ENCODE measurements at places on chromosomes 7 and 10.

DNA sequence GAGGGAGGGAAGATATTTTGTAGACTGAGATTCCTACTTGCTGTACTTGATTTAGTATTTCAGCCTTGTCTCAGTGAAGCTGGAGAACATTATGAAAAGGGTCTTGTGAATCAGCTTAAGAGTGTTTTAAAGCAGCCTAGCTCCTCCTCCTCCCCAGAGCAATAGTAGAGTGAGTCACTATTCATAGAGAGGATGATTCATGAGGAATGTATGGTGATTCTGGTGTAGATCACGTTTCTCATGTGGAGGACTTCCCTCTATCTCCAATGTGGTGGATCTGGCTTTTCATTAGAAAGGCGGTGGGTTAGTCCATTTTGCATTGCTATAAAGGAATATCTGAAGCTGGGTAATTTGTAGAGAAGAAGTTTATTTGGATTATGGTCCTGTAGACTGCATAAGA lies 340.1 kb upstream of the CHRM2 start:
- DNase-seq: peak; percentile 80

DNA sequence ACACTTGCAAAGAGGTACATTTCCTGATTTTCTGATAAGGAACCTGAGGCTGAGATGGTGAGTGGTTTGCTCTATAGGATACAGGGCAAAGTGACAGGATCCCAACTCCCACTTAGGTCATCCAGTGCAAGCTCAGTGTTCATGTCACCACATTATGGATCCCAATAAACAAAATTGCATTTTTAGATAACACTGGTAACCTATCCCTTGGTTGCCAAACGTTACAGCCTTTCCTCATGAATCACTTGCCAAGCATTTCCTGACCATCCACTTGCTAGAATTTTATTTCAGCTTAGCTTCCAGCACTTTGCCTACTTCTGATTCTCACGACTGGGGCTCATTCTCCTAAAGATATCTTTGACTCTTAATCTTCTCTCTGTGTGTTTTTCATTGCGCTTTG lies 131.4 kb upstream of the ODAD2 start:
- DNase-seq: no peak

DNA sequence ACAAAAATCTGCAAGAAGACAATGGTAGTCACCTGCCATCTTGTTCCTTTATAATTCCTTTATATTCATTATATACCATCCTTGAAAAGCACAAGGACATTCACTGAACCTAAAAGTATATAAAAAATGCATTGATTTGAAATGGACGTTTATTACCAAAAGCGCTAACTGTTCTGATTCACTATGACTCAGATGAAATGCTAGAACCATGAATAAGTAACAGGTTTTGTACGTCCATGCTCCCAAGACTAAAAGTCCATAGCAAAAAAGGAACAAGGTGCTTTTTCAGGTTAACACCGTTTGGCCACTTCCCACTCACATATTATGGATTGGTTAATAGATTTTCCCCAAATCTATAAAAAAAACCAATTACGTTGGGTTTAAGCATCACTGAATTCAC lies 109.4 kb downstream of the PPP1R17 start:
- DNase-seq: no peak

DNA sequence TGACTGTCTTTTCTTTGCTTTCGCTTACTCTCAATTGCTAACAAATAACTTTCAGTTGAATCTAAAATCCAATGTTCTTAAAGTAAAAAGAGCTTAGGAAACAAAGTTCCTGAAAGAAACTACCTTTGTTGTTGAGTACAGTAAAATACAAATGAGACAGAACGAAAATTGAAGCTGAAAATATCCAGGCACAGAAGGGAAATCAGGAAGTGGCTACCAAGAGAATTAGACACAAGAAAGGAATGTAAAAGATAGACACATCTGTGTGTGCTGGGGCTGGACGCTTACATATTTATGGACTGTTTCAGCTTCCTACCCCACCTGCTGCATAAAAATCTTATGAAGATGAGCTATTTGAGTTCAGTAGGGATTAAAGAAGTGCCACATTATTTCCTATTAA lies 161.7 kb upstream of the PLXDC2 start:
- DNase-seq: no peak

DNA sequence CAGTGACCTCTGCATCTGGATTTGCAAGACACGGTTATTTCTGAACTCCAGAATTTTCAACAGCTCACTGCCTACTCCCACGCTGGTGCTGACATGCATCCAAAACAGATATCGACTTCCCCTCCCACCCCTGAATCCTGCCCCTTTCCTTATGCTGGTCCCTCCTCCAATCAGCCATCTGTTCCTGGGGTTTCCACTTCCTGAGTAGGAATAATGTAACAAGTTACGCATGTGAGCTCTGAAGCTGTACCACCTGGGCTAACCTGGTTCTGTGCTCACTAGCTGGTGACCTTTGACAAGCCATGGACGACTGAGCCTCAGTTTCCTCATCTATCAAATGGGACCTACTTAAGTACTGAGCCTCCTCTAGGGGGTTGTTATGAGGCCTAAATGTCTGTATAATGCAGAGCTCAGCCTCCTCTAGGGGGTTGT lies 1.7 kb upstream of the NCAPG2 start:
- no peak for DNase-seq

- DNase-seq: no peak
Observed at GRCh38 chr10:14737808-14738545, 36.7 kb downstream of the FAM107B start.

DNA sequence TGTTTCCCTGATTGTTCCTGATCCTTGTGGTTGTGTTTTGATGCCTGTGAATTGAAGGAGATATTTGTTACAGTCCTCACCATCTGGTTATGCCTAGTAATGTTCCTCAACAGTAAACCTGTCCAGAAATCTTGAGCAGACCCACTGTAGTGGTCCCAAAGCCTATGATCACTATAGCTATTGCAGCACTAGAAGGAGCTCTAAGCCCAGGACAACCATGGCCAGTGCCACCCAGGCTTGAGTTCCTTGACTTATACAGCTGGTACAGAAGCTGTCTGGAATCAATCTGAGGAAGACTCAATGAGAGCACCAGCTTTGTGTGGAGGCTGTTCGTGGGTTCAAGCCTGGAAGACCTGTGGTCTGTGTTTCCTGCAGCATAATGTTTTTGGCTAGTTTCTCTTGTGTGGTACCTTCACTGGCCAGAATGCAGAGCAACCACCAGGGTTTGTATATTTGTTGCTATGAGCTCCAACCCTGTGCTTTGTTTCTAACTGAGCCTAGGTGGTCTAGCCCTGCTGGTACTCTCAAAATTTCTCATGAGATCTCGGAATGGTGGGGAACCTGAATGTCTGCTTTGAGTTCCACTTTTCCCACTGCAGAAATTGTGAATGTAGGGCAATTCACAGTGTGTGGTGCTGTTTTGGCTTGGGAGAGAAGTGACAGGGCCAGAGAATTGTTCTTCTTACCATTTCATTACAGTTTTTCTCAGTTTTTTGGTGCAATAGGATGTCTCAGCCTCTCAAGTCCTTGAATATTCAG lies 355.2 kb downstream of the SUGCT start:
- DNase-seq: no peak

- peak; percentile 27 for DNase-seq
Observed at GRCh38 chr7:22296916-22297315, 60.0 kb downstream of the RAPGEF5 start.

GRCh38 chr7:40316176-40316575 lies 181.4 kb downstream of the SUGCT start:
- no peak for DNase-seq

DNA sequence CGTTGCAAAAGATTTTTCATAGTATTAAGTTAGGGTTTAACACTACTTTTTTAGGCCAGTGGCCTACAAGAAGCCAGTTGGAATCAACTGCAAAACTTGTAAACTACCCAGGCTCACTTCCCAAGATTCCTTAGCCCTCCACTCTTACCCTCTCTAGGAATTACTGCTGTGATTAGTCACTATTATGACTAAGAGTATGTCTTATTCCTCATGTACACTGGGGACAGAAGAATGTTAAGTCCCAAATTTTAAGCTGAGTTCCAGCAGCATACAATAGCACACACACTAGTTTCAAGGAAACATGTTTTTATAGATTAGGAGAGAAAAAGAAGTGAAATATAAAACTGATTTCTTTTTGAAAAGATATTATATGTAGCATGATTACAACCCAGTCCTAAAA lies 42.8 kb downstream of the FBXL13 start:
- DNase-seq: no peak

- DNase-seq: no peak
Observed at GRCh38 chr10:29420744-29421143, 131.9 kb downstream of the LYZL1 start.

DNA sequence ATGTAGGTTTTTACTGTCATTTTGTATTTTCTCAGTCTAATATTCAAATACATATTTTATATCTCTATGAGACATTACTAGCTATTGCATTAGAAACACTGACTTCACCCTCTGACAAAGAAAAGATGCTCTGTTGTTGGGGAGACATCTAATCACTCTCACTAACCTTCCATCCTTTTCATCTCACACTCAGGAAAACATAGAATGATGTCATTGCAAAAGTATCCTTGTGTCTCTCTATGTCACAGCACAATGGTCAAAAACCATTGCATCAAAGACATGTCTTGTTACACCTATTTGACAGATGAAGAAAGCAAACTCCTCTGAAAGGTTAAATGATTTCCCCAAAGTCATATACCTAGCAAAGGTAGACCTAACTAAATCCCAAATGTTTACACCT lies 231.3 kb upstream of the PTN start:
- DNase-seq: peak; percentile 25

DNA sequence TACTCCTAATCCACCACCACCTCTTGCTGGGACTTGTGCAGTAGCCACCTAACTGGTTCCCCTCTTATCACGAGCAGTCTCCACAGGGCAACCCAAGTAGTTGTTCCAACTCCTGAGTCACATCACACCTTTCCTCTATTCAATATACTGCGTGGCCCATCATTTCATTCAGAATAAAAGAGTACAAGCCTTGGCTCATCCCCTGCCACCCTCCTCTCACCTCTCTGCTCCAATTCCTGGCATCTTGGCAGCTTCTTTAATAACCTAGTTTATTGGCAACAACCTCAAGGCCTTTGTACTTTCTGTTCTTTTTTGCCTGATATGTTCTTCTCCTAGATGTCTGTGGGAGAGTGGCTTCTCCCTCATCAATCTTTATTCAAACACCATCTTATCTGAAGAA lies 199.4 kb downstream of the KIAA1217 start:
- no peak for DNase-seq

- DNase-seq: no peak
Observed at GRCh38 chr10:122388287-122388997, 13.9 kb downstream of the PLEKHA1 start.

GRCh38 chr7:84216472-84216871 lies 21.9 kb upstream of the SEMA3A start:
- DNase-seq: no peak

DNA sequence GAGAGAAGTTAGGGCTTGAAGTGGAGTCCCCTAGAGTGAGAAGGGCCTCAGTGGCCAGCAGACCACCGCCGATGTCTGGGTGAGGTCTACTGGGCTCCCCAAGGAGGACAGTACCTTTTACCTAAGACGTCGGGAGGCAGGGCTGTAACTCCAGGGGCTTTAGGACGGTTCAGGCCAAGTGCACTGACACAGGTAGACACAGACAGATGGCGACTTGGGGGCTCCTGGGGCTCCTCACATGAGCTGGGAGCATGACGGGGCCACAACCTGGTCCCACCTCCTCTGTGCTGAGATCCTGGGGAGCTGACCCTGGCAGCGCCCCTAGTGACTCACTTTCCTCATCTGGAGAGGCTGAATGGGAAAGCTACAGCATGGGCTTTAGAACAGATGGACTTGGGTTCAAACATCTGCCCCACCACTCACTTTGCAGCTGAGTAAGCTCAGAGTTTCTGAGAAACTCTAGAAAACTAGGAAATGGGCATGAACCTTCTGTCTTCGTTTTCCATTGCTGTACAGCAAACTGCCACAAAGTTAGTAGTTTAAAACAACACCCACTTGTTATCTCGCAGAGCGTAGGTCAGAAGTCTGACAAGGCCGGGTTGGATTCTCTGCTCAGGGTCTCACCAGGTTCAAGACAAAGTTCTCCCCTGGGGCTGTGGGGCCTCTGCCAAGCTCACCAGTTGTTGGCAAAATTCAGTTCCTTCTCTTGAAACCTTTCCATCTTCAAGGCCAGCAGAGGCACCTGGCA lies 4.7 kb upstream of the COMTD1 start:
- DNase-seq: no peak

- DNase-seq: no peak
Observed at GRCh38 chr10:113650172-113650571, 13.7 kb downstream of the NRAP start.

GRCh38 chr7:34311591-34311990 lies 346.4 kb upstream of the NPSR1 start:
- DNase-seq: no peak

GRCh38 chr10:95264227-95265051 lies 26.4 kb downstream of the PDLIM1 start:
- no peak for DNase-seq

GRCh38 chr7:45402480-45403218 lies 171.5 kb upstream of the ADCY1 start:
- DNase-seq: no peak

- no peak for DNase-seq
Observed at GRCh38 chr7:159143780-159144757, 598 bp downstream of the VIPR2 start.

GRCh38 chr7:85039196-85039923 lies 147.5 kb downstream of the SEMA3D start:
- no peak for DNase-seq

- no peak for DNase-seq
Observed at GRCh38 chr7:22588351-22588750, 88.4 kb upstream of the STEAP1B start.

DNA sequence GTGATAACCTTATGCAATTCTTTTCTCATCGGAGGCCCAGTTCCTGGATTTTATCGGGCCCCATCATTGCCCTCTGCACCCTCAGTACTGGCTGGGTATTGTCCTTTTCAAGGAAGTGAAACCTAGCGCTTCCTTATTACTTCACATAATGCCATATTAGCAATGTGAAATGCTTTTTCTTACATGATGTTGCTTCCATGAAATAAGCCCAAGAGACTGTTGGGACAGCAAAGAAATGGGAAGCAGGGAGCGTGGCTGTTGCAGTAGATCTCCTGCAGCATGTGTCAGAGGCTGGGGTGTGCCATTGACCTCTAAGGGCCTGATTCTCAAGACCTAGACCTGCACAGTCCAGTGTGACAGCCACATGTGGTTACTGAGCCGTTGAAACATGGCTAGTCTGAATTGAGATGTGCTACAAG lies 8.1 kb downstream of the CHN2 start:
- DNase-seq: no peak

- DNase-seq: peak; percentile 57
Observed at GRCh38 chr7:133434246-133434865, 181.5 kb downstream of the EXOC4 start.

GRCh38 chr7:80764132-80764531 lies 125.7 kb downstream of the CD36 start:
- DNase-seq: no peak

Measured in DMS53 (cell line).